ENCODE measurements at places on chromosomes 3 and 15.
A peak's percentile ranks its signal among the peaks of the same experiment; 100 is the strongest.

GRCh38 chr15:29356786-29357185, 87.2 kb upstream of the NSMCE3 start:
- DNase-seq = no peak

DNA sequence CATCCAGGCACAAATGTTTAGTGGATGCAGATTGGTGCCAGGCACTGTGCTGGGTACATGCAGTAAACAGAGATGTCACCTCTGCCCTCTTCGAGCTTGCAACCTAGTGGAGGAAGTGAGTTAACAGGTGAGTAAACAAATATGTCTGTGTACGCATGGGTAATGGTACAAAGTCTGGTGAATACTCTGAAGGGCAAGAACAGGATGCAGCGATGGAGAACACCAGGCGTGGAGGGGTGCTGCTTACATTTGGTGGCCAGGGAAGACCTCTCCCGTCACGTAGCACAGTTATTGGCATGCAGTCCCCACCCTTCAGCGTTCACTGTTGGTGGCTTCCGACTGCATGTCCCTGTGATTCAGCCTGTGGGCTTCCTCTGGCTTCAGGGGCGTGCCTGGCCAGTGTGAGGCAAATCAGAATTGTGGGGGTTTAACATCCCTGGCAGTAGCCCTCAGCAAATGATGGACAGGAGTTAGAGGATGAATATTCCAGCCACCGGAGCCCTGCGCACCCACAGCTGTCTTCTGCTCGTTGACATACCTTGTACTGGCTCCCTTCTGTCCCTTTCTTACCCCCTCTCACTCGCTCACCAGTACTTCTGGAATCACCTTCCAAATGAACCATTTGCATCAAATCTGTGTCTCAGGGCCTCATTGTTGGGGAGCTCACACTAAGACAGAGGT, 9.1 kb upstream of the HDAC11 start:
- DNase-seq = no peak

- DNase-seq = no peak
Measured at GRCh38 chr3:33231756-33232465, 13.3 kb upstream of the SUSD5 start.

GRCh38 chr15:22956978-22957260, 23.2 kb downstream of the CYFIP1 start:
- peak; percentile 84 for DNase-seq

- DNase-seq = no peak
Measured at GRCh38 chr3:24254649-24255048, 240.0 kb downstream of the THRB start.

DNA sequence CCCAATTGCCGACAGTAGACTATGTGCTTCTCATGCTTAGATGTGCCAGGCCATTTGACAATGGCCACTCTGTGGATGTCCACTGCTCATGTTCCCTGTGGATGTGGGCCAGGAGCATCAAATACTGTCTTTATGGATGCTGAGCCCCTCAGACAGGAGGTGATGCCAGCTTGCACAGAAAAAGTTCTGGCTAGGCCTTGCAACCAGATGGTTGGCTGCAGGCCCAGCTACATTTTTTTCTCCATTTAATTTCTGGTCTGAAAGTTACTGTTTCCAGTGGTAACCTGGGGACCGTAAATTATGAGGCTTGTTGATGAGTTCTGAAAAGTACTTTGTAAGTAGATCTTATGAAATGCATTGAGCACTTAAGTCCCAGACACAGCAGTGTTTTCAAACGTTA, 228.5 kb downstream of the CHL1 start:
- DNase-seq = no peak

DNA sequence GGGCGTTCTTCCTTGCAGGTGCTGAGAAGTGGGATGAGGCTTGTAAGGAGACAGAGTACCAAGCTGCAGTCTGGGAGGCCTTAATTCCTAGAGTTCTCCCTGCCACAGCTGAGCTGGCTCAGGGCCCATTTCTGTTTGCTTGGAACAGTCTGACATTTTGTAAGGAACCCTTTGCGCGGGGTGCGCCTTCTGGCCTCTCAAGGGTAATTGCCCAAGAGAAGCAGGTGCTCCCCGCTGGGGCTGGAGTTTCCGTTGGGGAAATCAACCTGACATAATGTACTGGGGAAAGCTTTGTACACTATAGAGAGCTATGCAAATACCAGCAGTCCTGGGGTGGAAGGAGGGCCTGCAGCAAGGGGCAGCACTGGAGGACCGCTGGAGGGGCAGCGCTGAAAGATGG, 83.6 kb downstream of the HMG20A start:
- DNase-seq = no peak

DNA sequence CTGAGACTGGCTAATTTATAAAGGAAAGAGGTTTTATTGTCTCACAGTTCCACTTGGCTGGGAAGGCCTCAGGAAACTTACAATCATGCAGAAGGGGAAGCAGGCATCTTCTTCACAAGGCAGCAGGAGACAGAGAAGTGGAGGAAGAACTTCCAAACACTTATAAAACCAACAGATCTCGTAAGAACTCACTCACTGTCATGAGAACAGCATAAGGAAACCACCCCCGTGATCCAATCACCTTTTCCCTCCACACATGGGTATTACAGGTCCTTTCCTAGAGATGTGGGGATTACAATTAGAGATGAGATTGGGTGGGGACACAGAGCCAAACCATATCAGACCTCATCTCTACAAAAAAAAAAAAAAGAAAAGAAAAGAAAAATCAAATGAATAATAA, 25.7 kb downstream of the CGGBP1 start:
- peak; percentile 15 for DNase-seq

DNA sequence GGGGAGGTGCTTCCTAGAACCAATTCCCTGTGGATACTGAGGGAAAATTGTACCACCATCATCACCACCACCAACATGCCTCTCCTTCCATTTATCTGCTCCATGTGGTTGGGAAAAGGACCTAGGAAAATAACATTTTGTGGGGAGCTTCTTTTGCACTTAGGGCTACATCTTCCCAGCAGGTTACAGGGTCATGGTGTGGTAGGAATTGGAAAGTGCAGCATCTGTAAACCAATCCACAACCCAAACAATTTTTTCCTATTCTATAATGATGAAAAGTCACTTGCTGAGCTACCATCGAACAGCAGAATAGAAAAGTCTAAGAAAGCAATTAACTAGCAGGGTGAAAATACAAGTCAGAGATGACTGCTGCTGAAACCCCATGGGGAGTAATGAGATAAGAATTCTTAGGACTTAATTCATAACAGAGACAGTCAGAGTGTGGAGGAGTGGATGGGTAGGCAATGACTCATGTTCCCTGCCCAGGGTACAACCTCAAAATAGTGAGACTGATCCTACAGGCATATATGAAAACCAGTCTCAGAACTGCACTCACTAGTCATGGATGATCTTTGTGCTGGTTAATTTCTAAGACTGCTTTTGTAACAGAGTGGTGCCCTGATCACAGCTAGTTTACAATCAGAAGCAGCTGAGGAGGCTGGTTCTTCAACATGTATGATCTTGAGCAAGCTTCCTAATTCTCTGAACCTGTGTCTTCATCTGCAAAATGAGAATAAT, 38.1 kb upstream of the LEKR1 start:
- peak; percentile 55 for DNase-seq

GRCh38 chr3:37694284-37694675, 167.4 kb upstream of the CTDSPL start:
- DNase-seq = no peak

- DNase-seq = no peak
Measured at GRCh38 chr3:139454346-139454745, 22.0 kb downstream of the RBP2 start.

- DNase-seq = no peak
Measured at GRCh38 chr3:193207290-193208273, 33.4 kb upstream of the PLAAT1 start.

All from suppressor macrophage treated with lipopolysaccharide for 1 hour (primary cell).